CD4-positive, alpha-beta memory T cell (primary cell): ENCODE measurements at places on chromosomes 7 and 10. TPM values are rescaled to one million over a fixed set of nuclear protein-coding genes. Genes with fewer than 3 reads are reported as not detected.

DNA sequence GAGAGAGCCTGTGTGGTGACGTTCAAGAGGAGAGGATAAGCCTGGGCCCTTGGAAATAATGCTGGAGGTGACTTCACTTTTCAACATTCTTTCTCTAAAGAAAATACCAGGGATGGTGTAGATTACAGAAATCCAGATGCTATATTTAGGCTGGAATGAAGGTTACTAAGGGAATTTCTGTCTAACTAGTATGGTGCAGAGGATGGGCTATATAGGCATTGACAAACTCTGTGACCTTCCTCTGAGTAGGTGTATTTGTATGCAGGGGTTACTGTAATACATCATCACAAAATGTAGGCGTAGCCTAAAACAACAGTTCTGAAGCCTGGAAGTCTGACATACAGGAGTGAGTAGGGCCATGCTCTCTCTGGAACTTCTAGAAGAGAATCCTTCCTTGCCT, 155.3 kb upstream of the INHBA start:
- H3K36me3 ChIP-seq, result no peaks in the 10 kb centered on the region
- no peaks in the 10 kb centered on the region for H3K27me3 ChIP-seq
- no peak overlapping the region for H3K27ac ChIP-seq
- no peak for DNase-seq
- no peak overlapping the region for H3K4me3 ChIP-seq

GRCh38 chr7:7908622-7909145, 59.9 kb upstream of the GLCCI1 start:
- H3K36me3 ChIP-seq, result no peaks in the 10 kb centered on the region
- no peak for DNase-seq
- H3K27me3 ChIP-seq, result no peaks in the 10 kb centered on the region
- H3K27ac ChIP-seq, result no peak overlapping the region
- no peak overlapping the region for H3K4me3 ChIP-seq

DNA sequence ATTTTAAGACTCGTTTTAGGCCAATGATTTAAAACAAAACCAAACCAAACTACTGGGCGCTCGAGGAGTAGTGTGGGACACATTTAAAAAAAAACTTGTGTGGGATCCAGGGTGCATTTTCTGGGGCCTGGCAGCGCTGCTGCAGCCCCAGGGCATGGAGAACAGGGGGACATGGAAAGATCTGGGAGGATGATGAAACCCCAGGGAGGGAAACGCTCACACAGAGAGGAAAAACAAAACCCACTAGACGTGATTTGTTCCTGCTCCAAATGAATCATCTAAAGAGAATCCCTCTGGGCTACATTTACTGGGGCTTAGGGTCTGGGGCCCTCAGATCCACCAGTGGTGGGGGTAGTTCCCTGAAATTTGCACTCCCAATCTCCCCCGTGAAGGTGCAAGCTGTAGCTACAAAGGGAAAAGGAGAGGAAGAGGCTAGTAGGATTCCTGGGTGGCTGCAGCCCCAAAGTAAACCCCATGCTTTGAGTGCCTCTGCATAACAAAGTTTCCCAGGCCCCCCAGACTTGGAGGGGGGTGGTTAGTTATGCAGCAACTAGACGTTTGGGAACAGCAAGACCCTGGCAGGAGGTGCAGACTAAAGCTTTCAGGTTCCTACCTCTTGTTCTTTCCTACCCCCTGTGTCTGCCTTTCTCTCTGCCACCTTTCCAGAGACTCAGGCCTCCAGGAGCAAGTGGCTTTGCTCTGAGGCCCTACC, 14.5 kb upstream of the HOXA13 start:
- peaks cover 22% of the 10 kb centered on the region for H3K27me3 ChIP-seq
- H3K4me3 ChIP-seq, result no peak overlapping the region
- H3K27ac ChIP-seq, result no peak overlapping the region
- no peak for DNase-seq
- H3K36me3 ChIP-seq, result no peaks in the 10 kb centered on the region

- no peak overlapping the region for H3K4me3 ChIP-seq
- H3K27me3 ChIP-seq, result no peaks in the 10 kb centered on the region
- no peaks in the 10 kb centered on the region for H3K36me3 ChIP-seq
These were observed 94.9 kb downstream of the NPTX2 start for GRCh38 chr7:98711945-98712344.

DNA sequence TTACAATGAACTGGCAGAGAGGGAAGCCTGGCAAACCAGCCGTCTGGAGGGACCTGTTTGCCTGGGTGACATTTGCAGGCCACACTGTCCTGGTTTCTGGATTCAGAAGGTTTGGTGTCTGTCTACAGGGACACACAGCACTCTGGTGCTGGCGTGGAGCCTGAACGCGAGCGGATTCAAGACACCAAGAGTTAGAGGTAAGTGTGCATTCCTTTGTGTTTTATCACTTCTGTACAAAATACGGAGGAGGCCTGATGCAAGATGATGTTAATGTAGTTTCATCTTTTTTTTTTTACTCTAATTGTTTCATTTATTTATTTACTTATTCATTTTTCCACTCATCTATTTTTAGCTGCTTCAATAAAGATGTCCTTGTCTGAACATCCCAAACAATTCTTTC, 485.3 kb upstream of the ADARB2 start:
- no peaks in the 10 kb centered on the region for H3K36me3 ChIP-seq
- no peaks in the 10 kb centered on the region for H3K27me3 ChIP-seq
- peaks cover 4% of the 10 kb centered on the region for H3K4me1 ChIP-seq
- H3K27ac ChIP-seq, result no peak overlapping the region
- no peak for DNase-seq

The FAM3C gene
- total RNA-seq, result 20.9 TPM

The CCDC146 gene
- 16.0 TPM for total RNA-seq

The RBM48 gene
- total RNA-seq, result 37.5 TPM

The PHKG1 gene
- total RNA-seq, result 2.9 TPM

The IL6 gene
- total RNA-seq, result not detected
